D341Med (cell line): ENCODE measurements at places on chromosomes 11 and 22.

GRCh38 chr22:44491269-44492035 is 6.6 kb downstream of the RTL6 start:
- DNase-seq: no peak

DNA sequence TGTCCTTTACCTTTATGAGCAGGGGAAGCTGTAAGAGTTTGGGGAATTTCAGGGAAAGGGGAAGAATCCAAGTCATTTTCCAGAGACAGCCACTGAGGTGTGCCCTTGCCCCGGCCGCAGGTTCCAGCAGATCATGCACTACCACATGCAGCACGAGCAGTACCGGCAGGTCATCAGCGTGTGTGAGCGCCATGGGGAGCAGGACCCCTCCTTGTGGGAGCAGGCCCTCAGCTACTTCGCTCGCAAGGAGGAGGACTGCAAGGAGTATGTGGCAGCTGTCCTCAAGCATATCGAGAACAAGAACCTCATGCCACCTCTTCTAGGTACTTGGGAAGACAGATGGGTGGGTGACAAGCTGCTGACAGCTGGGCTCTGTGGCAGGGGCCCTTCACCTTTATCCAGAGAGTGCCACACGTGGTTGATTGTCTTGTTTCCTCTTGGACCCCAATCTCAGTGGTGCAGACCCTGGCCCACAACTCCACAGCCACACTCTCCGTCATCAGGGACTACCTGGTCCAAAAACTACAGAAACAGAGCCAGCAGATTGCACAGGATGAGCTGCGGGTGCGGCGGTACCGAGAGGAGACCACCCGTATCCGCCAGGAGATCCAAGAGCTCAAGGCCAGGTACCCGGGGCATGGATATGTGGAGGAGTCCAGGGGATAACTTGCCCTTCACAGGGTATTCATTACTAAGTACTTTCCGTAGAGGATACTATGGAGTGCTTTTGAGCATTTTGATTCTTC is 5.8 kb upstream of the HMBS start:
- DNase-seq: no peak

DNA sequence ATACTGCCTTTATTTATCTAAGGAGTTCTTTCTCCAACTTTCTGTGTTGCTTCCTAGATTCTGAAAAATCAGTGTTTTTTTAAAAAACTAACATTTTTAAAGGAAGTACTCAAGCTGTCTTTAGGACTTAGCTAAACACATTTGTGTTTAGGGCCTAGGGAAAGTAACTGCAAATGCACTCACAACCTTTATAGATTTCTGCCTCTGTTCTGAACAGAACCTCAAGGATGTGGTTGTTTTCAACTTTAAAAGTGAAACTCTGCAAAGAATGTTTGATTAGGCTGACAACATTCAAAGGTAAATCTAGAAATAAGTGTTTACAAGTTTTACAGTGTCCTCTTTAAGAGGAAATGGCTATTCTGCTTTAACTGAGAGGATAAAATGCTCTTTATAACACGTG is 55.4 kb upstream of the CNTN5 start:
- DNase-seq: no peak

DNA sequence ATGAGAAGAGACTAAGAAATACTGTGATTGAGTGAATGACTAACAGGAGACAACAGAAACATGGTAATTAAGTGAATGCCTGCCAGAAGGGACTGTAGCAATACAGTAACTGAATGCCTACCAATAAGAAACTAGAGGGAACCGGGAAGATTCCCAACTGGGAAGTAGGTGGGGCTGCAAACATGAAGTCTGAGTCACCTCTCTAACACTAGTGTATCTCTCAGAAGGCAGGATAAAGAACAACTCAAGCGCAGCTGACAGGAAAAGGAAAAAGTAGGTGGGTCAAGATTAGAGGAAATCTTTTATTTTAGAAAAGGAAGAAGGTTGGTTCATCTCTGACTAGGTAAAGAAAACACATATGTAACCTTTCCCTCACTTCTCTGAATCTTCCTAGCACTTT is 14.0 kb downstream of the C11orf42 start:
- DNase-seq: no peak

GRCh38 chr11:6538945-6539344 is 41.9 kb downstream of the DNHD1 start:
- no peak for DNase-seq

DNA sequence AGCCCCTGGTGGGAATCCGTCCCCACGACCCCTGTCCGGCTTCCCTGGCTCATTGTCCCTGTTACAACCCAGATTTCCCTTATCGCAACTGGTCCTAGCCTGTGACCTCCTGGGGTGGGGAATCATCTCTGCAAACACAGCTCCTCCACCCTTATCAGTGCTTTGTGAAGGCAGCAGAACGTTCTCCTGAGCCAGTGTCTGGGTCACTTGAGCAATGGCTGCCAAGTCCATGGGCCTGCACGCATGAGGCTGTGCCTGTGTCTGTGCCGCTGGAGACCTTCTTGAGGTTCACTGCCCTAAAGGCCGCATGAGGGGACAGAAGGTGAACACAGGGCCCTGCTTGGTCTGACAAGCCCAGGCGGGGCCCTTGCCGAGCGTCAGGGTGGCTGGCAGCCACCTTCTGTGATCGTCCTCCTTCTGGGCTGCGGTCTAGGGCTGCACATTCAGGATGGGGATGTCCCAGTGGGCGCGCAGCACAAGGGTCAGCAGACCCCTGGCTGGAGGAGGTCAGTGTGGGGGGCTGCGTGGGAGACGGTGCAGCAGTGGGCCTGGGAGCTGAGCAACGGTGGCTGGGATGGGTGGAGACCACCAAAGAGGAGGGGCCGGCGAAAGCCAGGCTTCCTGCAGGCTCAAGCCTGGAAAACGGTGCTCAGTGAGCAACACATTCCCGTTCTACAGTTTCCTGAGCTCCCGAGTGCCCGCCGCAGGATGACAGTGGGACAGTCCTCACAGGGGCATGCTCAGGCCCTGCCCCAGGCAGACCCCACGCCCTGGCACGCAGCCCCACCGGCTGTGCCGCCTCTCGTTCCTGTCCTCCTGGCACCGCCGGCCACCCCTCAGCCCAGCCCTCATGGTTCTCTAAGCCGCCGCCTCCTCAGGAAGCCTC is 74.1 kb downstream of the CDKN1C start:
- DNase-seq: no peak

- DNase-seq: no peak
Observed at GRCh38 chr11:67146516-67147226, 27.6 kb downstream of the KDM2A start.

DNA sequence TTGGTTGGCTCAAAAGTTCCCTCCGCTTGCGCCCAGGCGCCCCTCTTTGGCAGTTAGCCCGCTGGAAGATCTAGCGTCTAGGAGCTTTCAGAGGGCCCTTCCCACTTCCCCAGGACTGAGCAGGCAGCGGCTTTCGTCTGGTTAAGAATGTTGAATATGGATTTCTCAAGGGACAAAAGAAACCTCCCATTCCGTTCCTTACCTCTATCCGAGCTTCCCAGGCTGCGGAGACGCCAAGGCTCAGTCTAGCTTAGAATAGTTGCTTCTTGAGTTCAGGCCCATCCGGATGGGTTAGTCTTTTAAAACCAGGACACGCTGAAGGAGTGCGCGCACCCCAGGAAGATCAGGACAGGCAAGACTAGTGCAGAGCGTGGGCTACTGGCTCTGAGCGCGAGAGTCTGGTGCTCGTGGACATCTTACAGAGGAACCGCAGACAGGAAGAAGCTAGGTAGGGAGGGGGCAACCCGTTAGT is 1.6 kb downstream of the NELL1 start:
- no peak for DNase-seq

GRCh38 chr11:93169950-93170561 is 27.7 kb downstream of the SLC36A4 start:
- no peak for DNase-seq

GRCh38 chr22:40029189-40029890 is 34.6 kb downstream of the FAM83F start:
- no peak for DNase-seq

- DNase-seq: no peak
Observed at GRCh38 chr11:1834779-1835670, at the start of gene SYT8. TSS of gene SYT8 (plus strand) at chr11:1834990. CDS start at chr11:1835106, 116 bp downstream.

GRCh38 chr11:124934862-124935547 is 842 bp downstream of the HEPACAM start:
- no peak for DNase-seq

DNA sequence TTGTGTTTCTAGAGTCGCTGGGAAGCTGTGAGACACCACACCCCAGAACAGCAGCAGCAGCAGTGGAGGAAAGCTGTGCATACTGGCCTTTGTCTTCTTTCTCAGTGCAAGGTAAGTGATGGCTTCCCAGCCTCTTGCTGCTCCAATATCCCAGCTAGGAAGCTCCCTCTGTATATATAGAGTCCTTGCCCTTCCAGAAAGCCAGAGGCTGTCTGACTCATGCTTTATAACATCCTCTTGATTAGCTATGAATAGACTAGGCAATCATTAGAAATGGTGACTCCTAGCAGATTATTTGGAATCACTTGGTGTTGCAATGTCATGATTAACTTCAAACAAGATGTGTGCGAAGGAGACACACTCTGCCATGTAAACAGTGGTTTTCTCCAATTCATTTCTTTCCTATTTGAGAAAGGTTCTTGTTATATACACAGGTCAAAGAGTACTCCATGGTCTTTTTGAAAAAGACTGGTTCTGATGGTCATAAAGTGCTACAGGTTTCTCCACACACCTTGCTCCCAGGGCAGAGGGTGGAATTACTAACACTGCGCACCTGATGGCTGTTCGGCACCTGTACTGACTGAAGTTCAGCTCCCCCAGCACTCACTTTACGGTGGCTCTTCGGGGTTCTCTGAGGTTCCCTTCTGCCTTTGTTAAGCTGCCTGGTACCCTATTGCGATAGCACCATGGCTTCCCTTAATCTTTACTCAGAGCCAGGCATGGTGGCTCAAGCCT is at the start of gene MMP1:
TSS of gene MMP1 (minus strand) at position 149 of the 735 bp plus-strand sequence. CDS start at position 81, 68 bp downstream.
- no peak for DNase-seq

GRCh38 chr11:16013649-16014275 is 342.6 kb downstream of the SOX6 start:
- no peak for DNase-seq

- no peak for DNase-seq
Observed at GRCh38 chr11:46133119-46133518, 11.9 kb upstream of the PHF21A start.

DNA sequence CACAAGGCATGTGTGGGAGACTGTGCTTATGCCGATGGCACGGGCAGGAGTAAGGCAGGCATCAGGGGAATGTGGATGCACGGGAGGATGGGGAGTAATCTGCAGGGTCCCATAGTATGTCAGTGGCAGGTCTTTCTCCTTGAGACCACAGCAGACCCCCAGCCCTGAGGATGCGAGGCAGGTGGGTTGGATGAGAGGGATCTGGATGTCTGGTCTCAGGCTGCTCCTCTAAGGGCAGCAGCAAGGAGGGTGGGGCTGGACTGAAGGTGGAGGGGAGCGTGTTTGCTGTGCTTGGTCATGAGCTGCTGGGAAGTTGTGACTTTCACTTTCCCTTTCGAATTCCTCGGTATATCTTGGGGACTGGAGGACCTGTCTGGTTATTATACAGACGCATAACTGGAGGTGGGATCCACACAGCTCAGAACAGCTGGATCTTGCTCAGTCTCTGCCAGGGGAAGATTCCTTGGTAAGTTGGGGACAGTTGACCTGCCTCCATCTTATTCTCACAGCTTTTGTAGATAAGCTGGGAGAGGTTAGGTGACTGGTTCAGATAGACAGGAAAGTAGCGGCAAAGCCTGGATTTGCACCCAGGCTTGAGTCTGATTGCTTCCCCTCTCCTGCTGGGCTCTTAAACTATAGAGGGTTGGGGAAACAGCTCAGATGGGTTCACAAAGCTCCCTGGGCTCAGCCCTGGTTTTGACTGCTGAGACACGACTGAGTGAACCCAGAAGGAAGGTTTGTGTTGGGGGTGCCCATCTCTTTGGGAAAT is at the start of gene APOL1:
TSS of gene APOL1 (plus strand) at position 380 of the 769 bp plus-strand sequence. CDS start 1,823 bp downstream, outside the sequence.
- no peak for DNase-seq

DNA sequence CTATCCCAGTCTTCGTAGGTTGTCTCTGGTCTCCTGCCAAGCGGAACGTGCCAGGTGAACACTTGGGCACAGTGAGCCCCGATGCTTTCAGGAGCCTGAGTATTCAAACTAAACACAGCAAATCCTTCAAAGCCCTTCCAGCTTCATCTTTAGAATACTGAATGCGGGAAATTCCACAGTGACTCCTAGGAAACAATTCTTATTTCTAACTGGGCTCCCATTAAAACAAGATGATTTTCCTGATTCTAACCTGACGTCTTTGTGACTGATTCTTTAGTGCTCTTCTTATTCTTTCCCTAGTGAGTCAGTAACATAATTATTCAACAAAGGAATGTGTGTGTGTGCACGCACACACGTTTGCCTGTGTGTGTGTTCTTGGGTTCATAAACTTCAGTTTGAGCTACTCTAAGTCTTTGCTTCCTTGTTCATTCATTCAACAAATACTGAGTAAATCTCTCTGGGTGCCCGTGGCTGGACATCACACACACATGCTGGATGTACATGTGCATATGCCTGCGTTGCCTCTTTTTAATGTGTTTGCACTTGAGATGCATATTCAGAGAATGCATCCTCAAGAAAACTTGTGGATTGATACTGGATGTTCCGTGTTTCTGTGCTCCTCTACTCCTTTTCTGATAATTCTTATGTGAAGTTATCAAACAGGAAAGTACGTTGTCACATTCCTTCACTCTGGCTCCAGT is 134.5 kb downstream of the WNT7B start:
- DNase-seq: no peak

- no peak for DNase-seq
Observed at GRCh38 chr11:77147668-77148321, 19.7 kb downstream of the MYO7A start.

- DNase-seq: no peak
Observed at GRCh38 chr11:67484847-67485311, 2.1 kb downstream of the AIP start.

DNA sequence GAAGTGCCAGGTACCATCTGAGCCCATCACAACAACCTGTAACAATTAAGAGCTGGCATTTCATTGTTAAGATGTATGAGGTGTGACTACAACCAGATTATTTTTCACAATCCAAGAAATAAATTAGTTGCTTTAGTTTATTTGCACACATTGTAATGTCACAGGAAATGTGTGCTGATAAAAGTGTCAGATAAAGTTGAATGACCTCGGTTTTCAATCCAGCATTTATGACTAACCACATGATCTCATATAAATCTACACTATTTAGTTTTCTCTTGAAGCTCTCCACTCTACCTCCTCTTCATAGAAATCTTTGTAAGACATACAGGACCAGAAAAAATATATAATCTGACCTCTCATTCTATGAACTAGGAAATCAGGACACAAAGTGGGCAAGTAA is 166.2 kb downstream of the PGR start:
- DNase-seq: no peak

DNA sequence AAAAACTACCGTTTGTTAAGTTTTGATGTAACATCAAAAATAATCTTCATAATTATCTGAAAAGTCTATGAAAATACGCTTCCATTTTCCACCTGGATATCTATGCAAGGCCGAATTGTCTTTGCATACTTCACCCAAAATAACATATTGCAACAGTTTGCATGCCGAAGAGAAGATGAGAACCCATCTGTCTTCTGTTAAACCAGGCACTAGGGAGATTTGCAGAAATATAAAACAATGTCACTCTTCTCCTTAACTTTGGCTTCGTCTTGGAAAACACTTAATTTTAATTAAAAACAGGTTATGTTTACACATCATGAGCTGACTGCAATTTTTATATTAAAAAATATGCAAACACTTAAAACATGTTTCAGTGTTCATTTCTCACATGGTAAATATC is 1325.8 kb downstream of the TBC1D22A start:
- DNase-seq: no peak

GRCh38 chr11:125258291-125259032 is 93.9 kb downstream of the PKNOX2 start:
- DNase-seq: no peak

GRCh38 chr22:35349704-35350538 is 31.0 kb upstream of the HMOX1 start:
- DNase-seq: peak; percentile 64

GRCh38 chr22:22210889-22211833 is 33.4 kb upstream of the VPREB1 start:
- no peak for DNase-seq
